ENCODE measurements at places on chromosomes 3 and 15.

GRCh38 chr3:103127098-103127630 is 692.3 kb downstream of the ZPLD1 start:
- no peak for DNase-seq

DNA sequence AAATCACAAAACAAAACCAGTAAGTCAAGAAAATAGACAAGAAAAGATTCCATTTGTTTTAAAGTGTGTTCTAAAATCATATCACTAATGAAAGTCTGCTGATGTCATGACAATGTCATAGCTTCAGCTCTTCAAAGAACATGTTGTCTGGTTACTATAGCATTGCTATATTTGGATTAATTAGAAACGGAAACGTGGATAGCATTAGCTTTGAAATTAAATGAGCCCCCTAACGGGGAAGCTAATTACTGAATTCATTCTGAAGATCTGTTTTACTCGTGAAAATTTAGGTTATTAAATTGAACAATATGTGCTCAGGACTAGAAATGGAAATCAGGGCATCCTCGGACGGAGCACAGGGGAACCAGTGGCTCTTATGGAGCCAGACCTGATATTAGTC is 316.7 kb upstream of the AGTR1 start:
- DNase-seq = no peak

- no peak for DNase-seq
Measured at GRCh38 chr3:100234364-100234763, 26.4 kb upstream of the TBC1D23 start.

- no peak for DNase-seq
Measured at GRCh38 chr3:16395212-16395611, 118.3 kb downstream of the RFTN1 start.

- DNase-seq = no peak
Measured at GRCh38 chr15:43552256-43552655, 34.8 kb downstream of the MAP1A start.

GRCh38 chr3:99523431-99524127 is 114.8 kb upstream of the COL8A1 start:
- DNase-seq = no peak

DNA sequence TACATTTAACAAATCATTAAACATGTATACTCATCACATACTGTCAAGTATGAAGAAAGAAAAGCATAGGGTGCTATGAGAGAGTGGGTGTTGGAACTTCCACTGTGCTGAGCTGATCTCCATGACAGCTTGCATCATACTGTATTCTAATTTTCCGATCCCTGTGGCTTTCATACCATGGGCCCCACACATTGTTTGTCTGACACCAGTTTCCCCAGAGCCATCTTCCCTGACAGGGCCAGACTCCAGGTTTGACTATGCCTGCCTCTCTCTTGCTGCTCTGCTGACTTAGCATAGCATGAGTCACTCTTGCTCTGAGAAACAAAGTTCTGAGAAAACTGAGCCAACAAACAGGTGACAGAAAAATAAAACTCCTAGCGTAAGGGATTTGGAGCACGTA is 37.0 kb upstream of the CASR start:
- DNase-seq = no peak

DNA sequence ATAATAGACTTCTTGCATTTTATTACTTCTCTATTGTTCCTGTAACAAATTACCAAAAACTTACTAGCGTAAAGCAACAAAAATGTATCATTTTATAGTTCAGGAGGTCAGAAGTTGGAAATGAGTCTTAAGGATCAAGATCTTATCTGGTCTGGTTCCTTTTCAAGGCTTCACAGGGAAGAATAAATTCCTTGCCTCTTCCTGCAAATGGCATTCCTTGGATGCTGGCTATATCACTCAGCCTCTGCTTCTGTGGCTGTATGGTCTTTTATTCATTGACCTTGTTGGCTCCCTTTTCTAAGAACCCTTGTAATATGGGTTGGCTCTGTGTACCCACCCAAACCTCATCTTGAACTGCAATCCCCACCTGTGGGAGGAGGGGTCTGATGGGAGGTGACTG is 478.4 kb upstream of the THBS1 start:
- DNase-seq = no peak

- no peak for DNase-seq
Measured at GRCh38 chr15:59274126-59274970, 67.7 kb downstream of the LDHAL6B start.

DNA sequence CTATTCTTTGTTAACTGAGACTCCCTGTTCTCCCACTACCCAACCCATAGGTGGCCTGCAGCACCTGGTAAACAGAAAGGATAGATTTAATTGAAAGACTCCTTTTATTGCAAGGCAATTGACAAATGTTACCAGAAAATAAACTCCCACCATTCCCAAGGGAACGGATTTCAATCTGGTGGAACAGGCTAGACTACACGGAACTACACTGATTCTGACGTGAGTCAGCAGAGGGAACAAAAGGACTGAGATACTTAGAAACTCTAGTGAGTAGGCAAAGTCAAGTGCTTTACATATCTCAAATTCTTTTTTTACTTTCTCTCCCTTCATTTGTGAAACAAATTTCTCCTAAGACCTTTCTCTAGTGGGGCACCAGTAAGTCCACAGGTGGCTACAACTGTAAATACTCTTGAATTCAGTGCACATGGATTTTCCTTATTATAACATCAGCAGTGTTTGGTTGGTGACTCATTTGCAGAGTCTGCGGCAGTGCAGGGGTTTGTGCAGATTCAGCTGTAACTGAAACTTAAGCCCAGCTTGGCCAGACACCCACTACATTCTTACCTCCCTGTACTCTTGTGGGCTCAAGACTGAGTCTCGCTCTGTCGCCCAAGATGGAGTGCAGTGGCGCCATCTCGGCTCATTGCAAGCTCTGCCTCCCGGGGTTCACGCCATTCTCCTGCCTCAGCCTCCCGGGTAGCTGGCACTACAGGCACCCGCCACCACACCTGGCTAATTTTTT is 34.3 kb upstream of the PLSCR2 start:
- no peak for DNase-seq

GRCh38 chr3:33918126-33918756 is 119.8 kb downstream of the PDCD6IP start:
- peak; percentile 20 for DNase-seq

GRCh38 chr3:114408736-114409670 is 115.2 kb downstream of the TIGIT start:
- DNase-seq = no peak

GRCh38 chr15:78396976-78397375 is 41.0 kb upstream of the IREB2 start:
- no peak for DNase-seq

GRCh38 chr3:181344331-181344730 is 354.8 kb upstream of the DNAJC19 start:
- no peak for DNase-seq

GRCh38 chr15:64398575-64398974 is 10.9 kb downstream of the TRIP4 start:
- DNase-seq = no peak

DNA sequence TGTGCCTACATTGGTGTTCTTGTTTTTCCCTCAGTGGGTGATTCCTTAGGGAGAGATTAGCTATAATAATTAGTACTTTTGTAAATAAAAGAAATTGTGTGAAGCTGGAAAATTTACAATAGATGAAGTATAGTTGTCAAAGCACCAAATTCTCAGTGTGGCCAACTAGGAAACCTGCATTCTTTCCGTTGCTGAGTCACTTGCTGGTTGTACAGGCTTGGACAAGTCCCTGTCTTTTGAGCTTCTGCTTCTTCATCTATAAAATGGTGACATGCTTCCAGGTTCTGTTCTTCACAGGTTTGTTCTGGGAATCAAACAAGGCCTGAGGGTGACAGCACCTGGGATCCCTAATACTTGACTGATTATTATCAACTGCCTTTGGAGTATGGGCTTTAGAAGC is 184.1 kb upstream of the HES1 start:
- no peak for DNase-seq

GRCh38 chr3:129827765-129828164 is 65.7 kb downstream of the TMCC1 start:
- DNase-seq = peak; percentile 10

DNA sequence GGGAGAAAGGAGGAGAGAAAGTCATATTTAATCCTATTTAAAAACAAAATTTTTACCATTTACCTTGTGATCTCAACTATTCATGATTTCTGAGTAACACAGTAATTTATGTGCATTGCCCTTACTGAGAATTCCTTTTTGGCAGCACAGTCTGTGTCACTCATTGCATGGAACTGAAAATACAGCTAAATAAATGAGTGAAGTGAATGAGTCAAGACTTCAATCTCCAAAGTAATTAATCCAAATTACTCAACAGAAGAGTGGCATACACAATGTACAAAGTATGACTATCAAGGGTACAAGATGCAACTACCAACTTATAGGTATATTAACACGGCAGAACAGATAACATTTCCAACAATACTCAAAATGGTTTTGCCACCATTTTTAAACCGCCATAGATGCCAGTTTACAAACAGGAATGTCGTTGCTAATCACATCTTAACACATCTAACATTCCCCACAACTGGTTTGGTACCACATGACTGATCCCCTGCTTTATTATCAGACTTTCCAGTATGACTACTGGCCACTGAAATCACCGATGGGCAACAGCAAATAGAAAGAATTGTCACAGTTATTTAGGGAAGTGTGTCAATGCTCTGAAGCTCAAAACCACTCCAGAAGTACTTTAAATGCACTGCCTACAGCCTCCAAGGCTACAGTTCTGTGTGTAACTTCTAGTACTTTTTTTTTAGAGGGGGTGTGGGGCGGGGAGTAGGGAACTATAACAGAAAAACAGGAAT is 410.4 kb downstream of the SHQ1 start:
- DNase-seq = no peak

- no peak for DNase-seq
Measured at GRCh38 chr3:46864061-46864881, 1.0 kb upstream of the MYL3 start.

- no peak for DNase-seq
Measured at GRCh38 chr15:100694381-100695021, 92.1 kb downstream of the ASB7 start.

DNA sequence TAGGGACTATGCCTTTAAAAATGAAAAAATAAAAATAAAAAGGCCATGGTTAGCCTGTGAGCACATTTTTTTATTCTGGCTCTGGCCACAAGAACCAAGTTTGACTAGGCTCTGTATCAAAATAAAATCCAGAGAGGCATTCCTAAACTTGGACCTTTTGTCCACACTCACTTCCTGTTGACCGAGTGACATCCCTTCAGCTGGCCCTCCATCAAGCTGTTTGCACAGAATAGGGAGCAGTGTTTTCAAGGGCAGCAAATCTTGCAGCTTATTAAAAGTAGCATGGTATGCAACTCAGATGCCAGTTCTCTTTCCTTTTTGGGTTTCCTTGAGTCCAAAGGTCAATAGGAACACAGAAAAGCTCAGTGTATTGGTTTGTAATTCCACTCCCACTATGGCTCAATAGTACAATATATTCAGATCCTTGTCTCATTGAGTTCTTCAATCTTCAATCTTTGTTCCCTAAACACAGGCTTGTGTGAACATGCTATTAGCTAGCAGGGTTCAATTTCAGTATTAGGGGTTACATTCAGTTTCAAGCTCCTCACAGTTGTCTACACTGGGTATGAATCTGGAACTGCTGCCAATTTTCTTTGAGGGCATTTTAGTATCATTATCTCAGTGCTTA is 244.5 kb downstream of the RBMS3 start:
- no peak for DNase-seq

GRCh38 chr3:43171748-43172147 is 65.9 kb upstream of the POMGNT2 start:
- no peak for DNase-seq

DNA sequence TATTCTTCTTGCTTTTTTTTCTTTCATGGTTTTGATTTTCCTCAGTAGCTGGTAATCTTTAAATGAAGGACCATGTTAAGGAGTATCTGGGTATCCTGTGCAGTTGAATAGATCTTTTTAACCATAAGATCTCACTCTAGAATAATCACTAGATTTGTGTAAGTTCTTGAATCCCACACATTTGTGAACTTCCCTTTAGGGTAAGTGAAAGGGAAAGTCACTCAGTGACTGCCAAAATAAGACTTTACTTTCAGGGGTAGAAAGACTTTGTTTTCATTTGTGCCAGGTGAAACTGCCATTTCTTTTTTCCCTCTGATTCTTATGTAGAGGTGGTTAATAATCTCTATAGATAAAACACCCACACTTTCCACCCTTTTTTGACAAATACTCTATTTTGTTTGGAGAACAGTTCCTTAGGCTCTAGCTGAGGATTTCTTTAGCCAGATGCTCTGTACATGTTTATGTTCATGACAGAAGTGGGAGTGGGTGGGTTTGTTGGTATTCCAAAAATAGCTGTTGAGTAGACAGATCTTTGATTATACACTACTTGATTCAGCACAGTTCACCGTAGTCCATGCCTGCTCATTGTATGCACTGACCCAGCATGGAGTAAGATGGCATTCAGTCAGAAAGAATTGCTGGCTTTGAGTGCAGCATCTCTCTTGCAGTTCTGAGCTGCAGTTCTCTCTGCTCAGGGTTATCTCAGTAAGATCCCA is 28.5 kb downstream of the LRRC49 start:
- DNase-seq = no peak

GRCh38 chr15:61724251-61724939 is 335.9 kb downstream of the VPS13C start:
- no peak for DNase-seq

- no peak for DNase-seq
Measured at GRCh38 chr3:106386050-106386449, 517.2 kb upstream of the CBLB start.

GRCh38 chr3:195284842-195285241 is 13.9 kb upstream of the XXYLT1 start:
- DNase-seq = no peak

- DNase-seq = no peak
Measured at GRCh38 chr15:74824976-74825375, 1.5 kb upstream of the CPLX3 start.

- no peak for DNase-seq
Measured at GRCh38 chr3:18288243-18288642, 136.9 kb downstream of the SATB1 start.

DNA sequence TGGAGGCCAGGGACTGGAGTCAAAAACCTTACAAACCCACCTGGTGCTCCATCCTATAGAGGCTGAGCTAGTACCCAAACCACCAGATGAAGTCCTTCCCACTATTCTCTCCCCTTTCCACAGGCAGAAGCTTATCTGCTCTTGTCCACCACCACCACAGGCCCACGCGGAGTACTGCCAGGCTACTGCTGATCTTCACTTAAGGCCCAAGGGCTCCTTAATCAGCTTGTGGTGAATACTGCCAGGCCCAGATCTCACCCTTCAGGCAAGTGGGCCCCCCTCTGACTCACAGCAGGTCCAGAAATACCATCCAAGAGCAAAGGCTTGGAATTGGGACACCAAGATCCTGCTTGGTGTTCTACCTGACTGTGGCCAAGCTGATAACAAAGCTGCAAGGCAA is 598.1 kb upstream of the CBLB start:
- no peak for DNase-seq

- no peak for DNase-seq
Measured at GRCh38 chr15:43977072-43977884, 150.5 kb downstream of the WDR76 start.

DNA sequence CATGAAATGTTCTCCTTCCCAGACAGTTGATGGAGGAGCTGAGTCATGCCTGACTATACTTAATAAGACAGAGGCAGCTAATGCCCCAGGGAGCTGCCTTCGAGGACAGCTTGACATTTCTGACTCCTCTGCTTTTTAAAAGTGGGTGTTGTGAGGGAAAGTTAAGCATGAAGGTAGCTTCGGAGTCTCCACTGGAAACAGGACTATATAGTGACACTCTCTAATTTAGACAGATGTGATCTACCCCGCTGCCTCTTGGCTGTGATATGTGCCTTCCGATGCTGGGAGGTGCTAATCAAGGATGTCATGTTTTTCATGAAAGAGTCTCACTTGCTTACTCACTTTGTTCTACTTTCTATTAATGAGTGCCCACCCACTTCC is 72.7 kb downstream of the IL1RAP start:
- DNase-seq = no peak

Measured in thymus (tissue), 14 donors.